ENCODE measurements at places on chromosomes 12 and 14.
A peak's percentile ranks its signal among the peaks of the same experiment; 100 is the strongest.

DNA sequence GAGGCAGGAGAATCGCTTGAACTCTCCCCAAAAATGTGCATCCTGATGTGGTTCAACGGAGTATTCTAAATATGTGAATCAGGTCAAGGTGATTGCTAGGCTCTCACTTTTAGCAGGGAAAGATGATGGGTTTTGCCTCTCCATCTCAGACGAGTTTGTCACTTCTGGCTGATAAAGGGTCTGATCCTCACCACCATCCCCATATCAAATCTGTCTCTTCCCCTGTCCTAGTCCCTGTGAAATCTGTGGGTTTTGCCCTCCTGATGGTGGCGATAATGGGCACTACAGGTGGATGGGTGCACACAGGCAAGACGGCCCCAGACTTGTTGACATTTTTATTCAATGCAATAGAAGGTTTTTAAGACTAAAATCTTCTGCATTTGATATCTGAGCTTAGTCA is 384.6 kb downstream of the GLT1D1 start:
- DNase-seq = no peak

- DNase-seq = no peak
Measured at GRCh38 chr14:44963044-44963528, 1.1 kb downstream of the TOGARAM1 start.

DNA sequence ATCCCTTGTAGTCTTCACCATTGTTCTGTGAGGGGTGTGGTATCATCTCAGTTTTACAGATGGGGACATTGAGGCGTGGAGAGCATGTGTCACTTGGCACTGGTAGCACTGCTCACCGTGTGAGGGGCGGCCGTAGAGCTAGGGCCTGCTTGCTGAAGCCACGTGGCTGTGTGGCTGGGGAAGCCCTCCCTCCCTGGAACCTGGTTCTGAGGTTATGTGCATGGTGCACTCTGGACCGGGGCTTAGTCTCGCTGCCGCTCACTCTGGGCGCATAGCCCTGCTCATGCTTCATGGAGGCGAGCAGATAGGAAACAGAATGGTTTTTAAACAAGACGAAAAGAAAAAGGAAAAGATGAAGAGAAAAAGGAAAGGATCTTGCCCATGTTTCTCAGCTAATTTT is 46.1 kb downstream of the CACNA1C start:
- no peak for DNase-seq

DNA sequence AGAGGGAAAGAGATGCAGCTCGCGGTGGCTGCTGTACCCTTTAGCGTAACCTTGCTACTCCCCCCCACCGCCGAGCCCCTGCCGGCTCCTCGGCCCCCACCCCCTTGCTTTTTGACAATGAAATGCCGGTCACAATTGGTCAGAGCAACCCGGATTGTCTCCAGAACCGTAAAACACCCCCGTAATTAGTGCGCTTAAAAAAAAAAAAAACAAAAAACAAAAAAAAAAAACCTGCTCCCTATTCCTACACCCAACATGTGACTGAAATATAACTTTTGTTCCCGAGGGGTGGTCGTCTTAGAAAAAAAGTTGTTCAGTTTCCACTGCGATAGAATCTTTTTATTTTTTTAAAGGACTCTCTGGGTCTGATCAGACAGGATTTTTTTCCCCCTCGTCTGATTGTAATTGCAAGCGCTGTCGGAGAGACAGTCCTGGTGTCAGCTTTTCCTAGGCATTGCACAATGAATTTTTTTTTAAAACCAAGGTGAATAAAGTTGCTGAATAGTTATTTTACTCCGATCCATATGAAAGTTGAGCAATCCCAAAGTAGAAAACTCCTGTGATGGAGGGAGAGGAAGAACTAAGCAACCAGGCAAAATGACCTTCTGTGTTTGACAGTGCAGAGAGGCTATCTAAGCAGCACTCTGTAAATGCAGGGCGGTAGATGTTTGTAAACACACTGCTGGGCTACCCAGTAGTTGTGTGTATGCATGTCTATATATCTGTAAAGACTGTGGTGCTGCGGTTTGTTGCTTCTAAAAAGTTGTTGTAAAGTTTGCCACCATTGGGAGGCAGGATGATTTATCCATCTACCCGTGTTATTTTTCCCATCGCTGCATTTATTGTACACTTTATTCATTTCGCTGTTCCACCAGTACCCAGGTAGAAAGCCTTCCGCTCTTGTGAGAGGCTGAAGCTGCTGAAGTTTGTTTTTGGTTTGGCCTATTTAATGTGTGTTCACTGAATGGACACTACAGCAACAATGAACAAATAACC is 1.1 kb downstream of the ETV6 start:
- DNase-seq = peak; percentile 67

GRCh38 chr14:68951035-68951797 is 27.9 kb downstream of the ACTN1 start:
- DNase-seq = no peak
